ENCODE measurements at places on chromosomes 4 and X.

DNA sequence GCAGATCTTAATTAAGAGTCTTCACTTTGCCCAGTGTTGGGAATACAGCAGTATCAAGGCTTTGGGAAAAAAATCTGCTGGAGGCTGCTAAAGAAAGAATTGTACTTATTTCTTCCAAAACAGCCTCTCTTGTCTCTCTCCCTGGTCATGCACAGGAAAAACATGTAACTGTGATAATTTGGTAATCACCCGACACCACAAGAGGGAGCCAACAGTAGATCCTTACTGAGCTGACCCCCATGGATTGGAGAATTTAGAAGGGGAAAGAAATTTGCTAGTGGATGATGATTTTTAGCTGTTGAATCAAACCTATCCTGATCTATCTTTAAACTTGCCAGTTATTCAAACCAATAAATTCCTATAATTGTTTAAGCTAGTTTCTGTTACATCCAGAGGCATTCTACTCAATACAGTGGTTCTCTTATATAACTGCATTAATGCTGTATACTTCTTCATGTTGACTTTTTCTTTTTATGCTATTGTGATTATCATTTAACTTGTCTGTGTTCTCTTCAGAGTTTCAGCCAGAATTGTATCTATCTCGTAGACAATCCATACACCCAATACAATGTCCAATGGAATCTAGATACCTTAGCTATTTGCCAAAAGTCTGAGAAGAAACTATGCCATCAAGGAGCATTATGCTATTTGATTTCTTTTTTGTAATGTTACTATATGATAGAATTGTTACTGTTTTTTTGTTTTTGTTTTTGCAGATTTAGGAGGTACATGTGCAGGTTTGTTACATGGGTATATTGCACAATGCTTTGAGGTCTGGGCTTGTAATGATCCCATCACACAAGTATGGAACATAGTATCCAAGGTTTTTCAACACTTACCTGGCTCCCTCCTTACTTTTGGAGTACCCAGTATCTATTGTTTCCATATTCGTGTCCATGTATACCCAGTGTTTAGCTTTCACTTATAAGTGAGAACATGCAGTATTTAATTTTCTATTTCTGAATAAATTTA lies 31.3 kb upstream of the ARHGEF38 start:
- no peak for DNase-seq

GRCh38 chr4:174580597-174580996 lies 58.3 kb upstream of the HPGD start:
- no peak for DNase-seq

- DNase-seq = no peak
Observed at GRCh38 chr4:100816436-100817045, 298.7 kb upstream of the EMCN start.

DNA sequence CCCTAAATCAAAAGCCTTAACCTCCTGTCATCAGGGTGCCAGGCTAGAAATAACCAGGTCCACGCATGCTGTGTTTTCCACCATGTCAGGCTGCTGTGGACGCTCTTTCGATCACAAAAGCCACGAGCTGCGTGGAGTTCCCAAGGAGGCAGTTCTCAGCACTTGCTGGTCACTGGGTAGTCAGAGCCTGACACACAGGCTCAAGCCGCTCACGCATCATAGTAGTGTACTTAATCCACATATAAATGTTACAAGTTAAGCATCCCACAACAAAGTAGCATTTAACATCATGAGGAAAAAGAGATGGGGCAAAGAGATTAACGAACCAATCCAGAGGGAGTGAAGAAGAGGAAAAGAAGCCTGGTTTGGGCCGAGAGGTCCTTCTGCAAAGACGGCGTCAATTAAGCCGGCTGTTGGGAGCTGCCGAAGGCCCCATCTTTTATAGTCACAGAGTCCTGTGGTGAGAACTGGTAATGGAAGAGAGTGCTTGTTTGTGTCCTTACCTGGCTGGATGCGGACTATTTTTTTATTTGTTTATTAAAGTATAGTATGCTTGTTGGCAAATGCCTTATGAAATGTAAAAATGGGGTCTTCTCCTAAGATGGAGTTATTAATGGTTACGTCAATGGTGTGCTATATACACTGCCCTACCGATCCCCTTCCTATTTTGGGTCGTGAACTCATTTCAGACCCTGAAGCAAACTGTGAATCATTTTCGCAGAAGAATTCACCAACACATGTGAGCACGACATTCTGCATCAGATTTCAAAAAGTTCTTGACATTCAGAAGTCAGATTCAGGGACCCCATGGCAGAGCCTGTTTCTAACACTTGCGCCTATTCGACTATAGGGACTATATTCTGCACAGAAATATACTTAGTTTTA lies 675 bp downstream of the PRIMPOL start:
- no peak for DNase-seq

DNA sequence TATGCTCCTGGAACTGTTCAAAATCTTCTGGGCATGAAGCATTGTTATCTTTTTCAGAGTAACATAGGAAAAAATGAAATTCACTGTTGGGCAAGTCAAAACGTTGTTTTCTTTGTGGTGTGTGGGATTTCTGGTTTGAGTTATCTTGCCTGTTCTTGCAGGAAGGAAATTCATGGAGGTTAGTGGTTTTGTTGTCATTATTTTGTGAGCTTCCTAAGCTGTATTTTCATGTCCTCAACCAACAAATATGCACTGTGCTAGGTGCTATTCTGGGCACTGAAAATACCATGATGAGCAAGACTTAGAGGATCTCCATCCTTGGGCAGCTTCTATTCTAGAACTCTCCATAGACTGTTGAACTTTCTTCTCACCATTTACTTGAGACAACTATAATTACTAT lies 16.9 kb downstream of the SPINK2 start:
- DNase-seq = no peak
